ENCODE measurements at places on chromosomes 13 and 19. TPM values are rescaled to one million over a fixed set of nuclear protein-coding genes. Genes with fewer than 3 reads are reported as not detected.

DNA sequence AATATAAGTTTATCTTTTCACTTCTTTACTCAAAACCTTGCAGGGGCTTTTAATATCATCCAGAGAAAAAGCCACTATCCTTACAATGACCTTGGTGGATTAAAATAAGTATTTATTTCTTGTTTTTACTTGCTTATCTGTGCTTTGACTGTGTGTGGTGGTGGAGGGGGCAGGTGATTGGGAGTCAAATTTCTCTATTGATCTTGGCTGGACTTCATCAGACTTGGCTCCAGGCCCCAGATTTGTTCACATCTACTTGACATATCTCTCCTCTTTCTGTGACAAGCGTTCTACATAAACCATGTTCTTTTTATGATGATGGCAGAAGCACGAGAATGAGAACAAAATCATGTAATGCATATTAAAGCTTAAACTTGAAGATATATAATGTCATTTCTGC lies 670.8 kb downstream of the PCDH17 start:
- DNase-seq = no peak

GRCh38 chr13:26051231-26051656 lies 572 bp downstream of the SHISA2 start:
- DNase-seq = no peak

DNA sequence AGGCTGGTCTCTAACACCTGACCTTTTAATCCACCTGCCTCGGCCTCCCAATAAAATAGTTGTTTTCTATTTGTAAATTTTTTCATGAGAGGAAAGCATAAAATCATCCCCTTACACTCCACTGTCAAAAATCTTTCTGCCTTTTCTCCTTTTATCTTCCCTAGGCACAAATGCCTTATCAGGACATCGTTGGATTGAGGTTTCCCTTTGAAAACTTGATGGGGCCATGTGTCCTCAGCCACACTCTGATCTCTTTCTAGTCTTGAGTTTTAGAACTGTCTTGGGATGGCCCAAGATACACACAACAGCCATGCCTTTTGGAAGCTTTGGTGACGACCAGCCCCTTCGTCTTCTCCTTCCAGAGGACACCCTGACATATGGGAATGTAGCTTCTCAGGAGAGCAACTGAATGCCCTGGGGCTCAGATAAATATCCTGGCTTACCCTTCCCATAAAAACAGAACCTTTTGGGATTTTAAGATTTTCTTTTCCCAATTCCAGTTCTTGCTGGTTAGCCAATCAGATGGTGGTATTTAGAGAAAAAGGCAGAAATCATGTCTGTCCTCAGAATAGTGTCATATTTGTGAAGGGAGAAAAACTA lies 112.4 kb downstream of the ZNF429 start:
- DNase-seq = no peak

DNA sequence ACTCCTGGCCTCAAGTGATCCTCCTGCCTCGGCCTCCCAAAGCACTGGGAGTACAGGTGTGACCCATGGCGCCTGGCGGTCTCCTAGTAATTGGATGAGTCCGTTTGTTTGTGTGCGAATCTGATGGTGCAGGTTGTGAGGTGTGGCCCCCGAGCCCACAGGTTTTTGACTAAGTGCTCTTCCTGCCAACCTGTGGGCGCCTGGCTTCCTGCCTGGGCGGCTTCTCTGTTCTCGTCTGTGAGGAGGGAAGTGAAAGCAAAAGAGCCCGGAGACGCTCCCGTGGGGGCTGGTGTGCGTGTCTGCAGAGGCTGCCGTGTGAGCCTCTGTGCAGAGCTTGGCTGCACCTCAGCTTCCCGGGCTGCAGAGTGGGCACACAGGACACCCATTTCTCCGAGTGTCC lies 10.0 kb downstream of the ARHGAP45 start:
- DNase-seq = peak; percentile 95

DNA sequence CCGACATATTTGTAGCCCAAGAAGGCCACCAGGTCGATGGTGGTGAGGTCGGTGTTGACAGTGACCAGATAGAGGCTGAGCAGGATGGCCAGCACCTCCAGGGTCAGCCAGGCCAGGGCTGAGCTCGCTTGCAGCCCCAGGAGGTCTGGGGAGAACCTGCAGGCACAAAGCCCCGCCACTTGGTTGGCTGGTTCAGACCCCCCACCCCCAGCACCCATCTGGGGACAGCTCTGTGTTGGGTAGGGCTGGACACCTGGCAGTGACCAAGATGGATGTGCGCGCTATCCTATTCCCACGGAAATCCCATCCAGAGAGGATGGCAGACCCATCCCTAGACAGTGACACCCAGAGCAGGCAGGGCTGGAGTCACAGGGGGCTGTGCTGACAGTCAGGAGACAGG lies 3.5 kb downstream of the C19orf33 start:
- no peak for DNase-seq

DNA sequence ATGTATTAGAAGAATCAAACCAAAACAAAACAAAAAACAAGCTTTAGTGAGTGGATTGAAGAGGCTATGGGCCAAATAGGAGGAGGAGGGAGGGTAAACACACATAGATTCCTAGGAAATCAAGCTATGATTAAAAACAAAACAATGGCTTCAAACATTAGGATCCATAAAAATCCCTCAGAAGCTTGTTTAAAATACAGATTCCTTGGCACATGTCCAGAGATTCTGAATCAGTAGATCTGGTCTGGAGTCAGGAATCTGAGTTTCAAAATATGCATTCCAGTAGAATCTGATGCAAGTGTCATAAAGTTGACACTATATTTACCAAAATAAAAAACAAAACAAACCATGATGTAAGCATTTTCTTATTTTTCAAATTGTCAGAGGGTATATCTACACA lies 692.8 kb upstream of the SGCG start:
- DNase-seq = no peak

- no peak for DNase-seq
Measured at GRCh38 chr19:47315125-47315821, 5.6 kb downstream of the C5AR1 start.

DNA sequence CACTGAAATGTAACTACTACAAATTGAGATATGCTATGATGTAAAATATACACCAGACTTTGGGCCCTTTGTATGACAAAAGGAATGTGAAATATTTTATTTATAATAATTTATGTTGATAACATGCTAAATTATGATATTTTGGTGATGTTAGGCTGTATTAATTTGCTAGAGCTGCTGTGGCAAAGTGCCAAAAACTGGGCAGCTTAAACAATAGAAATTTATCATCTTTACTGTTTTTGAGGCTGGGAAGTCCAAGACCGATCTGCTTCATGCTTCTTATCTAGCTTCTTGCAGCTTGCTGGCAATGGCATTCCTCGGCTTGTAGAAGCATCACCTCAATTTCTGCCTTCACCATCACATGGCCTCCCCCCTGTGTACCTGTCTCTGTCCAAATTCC lies 245.0 kb downstream of the GPC5 start:
- no peak for DNase-seq

DNA sequence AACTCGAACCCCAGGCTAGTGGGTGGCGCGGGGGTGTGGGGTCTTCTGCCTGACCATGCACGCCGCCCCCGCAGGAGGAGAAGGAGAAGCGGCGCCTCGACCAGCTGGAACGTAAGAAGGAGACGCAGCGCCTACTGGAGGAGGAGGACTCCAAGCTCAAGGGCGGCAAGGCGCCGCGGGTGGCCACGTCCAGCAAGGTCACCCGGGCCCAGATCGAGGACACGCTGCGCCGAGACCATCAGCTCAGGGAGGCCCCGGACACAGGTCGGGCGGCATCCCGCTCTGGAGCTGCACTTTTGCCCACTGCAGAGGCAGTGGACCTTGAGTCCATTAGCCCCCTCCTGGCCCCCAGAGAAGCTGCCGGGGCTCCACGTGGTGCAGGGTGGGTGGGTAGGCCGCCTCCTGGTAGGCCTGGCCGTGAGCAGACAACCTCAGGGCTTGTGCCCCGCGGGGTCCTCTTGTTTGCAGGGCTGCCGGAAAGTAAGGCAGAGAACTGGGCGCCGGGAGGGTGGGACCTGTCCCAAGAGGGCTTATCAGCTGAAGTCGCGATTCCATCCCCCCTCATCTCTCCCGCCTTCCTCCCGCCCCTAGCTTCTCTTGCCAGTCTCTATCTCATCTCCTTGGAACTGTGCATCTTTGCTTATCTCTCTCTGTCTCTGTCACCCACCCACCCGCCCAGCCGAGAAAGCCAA lies 9.9 kb downstream of the CCDC124 start:
- DNase-seq = no peak

GRCh38 chr13:77781808-77782207 lies 84.3 kb downstream of the SLAIN1 start:
- no peak for DNase-seq

- peak; percentile 71 for DNase-seq
Measured at GRCh38 chr13:52968074-52968700, 60.4 kb upstream of the OLFM4 start.

DNA sequence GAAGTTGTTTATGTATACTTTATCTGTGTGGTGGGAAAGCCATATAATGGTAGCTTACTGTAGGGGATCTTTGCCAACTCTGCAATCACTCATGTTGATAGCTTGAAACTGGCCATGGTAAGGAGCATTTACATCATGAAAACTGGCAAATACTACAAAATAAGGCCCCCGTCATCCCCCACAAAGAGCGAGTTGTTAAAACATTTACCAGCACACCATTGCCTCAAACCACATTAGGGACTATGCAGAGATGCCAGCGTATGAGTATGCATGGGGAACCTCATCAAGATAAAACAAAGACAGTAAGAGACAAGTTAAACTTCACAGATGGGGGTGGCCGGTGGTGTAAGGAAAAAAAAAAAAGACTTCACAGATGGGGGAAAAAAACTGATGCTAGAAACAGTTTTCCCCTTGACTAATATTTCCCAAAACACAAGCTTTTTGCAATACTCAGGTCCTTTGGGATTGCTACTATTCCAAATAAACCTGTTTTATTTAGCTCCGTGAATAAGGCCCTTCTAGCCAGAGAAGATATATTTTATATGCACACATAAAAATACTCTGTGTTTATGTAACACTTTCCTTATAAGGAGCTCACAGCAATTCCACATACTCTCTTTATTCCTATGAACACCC lies 70.6 kb upstream of the SERP2 start:
- DNase-seq = no peak

- DNase-seq = no peak
Measured at GRCh38 chr19:3171894-3172672, 6.5 kb upstream of the S1PR4 start.

- no peak for DNase-seq
Measured at GRCh38 chr13:105395041-105395440, 1140.4 kb downstream of the EFNB2 start.

DNA sequence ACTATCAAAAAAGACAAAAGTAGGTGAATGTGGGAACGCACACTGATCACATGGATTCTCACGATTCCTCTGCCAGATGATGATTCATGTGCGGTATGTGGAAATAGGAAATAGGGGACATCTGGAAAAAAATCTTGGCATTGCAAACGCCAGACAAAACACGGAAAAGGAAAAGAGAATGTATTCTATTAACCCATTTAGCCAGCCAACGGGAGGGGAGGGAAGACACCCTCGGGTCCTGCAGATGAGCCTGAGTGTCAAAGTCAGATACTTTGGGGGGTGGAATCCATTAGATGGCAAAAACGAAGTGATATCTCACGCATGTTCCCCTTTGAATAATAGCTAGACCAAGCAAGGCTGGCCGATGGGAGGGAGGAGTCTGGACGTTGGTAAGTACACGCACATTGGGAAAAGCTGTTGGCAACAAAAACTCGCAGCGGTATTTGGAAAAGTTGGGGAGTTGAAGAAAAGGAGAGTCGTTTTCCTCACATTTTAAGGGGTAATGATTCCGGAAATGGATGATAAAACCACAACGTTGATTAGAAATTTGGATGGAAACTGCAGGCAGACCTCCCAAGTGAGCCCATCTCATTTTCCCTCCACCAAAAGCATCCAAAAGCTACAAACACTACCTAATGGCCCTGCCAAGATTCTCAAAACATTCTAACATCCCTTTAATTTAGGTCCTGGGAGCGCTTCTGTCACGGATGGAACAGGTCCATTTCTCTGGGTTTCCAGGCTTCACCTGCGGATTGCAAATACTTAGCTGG lies 73.6 kb downstream of the COL4A1 start:
- DNase-seq = no peak

GRCh38 chr13:110018009-110018408 lies 231.6 kb upstream of the IRS2 start:
- DNase-seq = no peak

The SIN3B gene
- total RNA-seq = 30.7 TPM

The PRSS57 gene
- total RNA-seq = not detected

The ZNF415 gene
- 5.3 TPM for total RNA-seq

The ZNF540 gene
- total RNA-seq = 1.3 TPM
